NCI-H524 (cell line): ENCODE measurements at places on chromosomes 6 and 20.

DNA sequence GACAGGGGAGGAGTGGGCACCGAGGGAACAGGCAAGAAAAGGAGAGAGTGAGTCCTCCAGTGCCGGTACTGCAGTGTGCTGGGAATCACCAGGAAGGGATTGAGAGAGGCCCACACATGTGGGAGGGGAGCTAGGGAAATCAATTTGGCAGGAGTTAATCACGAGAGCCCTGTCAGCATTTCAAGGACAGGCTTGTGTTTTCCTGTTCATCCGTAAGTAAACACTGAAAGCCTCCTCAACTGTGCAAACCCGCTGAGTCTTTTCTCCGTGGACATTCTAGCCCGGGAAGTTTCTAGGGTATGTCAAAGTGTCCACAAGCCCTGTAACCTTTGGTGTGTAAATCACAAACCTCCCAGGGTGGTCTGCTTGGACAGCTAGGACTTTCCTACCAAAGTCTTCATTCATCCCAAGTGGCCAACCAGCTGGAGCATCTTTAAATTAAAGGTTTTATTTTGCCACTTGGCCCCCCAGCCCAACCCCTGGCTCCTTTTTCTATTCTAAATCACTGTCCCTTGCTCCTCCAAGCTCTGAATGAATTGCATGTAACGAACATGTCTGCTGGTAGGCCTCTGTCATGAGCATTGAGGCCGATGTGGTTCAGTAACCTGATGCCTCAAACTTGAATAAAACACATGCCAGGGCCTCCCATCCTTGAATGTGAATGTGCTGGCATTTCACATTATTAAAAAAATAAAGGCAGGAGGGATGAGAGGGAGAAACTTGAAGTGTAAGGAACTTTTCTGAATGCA, 149.1 kb downstream of the ZNF217 start:
- DNase-seq = no peak

- DNase-seq = no peak
Measured at GRCh38 chr6:73873081-73873480, 177.1 kb downstream of the CD109 start.

DNA sequence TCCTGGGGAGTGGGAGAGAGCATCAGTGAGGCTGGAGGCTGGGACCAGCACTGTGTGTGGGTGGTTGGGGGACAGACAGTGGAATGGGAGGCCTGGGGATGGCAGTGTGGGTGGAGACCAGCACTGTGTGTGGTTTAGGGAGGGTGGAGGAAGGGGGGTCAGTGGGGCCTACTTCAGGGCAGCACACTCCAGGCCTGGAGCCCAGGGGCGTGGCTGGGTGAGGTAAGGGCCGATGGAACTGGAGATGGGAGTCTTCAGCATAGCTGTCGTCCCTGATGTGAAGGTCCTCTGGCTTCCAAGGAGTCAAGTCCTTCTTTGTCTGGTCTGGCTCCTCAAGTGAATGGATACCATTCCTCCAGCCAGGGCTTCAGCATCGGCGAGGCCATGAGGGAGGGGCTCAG, 18.6 kb downstream of the KCNK17 start:
- DNase-seq = no peak

DNA sequence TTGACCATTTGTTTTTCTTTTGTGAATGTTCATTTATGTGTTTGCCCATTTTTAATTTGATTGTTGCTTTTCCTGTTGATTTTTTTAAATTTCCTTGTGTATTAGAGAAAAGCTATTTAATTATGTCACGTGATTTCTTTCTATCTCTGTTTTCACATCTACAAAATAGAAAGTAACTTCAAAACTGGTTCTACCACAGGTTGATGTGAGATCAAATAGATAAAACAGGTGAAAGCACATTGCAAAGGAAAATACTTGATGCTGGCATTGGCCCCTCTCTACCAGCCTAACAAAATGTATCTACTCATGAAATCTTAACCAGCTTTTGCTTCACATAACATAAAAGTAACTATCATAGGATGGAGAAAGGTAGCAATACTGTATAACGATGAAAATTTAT, 129.2 kb downstream of the TMEM242 start:
- no peak for DNase-seq

GRCh38 chr6:39493174-39493573, 170.7 kb upstream of the KCNK16 start:
- no peak for DNase-seq

DNA sequence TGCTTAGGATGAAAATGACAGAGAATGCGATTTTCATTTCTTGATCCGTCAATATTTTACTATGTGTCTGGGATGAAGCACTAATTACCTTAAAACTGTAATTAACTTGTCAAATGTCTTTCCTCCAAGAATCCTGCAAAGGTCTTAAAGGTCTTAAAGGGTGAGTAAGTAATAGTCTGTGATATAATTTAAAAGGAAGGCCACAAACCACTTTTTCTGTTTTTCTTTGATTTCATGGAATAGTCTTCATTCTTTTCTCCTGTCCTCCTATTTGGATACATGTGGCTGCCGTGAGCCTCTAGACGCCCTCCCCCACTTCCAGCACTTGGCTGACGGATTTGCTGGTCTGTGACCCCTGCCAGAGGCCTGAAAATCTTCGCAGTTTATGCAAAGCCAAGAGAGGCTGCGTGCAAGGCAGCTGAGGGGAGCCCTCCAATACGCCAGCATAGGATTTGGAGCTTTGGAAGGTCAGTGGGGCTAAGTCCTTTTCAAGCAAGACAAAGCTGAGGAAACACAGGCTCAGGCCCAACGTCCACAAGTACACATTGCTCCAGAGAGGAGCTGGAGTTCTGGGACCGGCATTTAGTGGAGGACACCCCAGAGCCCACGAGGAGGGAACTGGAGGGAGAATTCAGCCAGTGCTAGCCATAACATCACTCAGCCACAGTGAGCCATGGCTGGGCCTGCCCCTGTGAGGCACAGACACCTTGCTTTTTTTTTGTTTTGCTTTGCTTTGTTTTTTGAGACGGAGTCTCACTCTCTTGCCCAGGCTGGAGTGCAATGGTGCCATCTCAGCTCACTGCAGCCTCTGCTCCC, 382.6 kb downstream of the SMOC2 start:
- no peak for DNase-seq

- no peak for DNase-seq
Measured at GRCh38 chr6:51559059-51559458, 528.4 kb downstream of the PKHD1 start.

GRCh38 chr6:117552618-117553017, 49.7 kb downstream of the GOPC start:
- no peak for DNase-seq

DNA sequence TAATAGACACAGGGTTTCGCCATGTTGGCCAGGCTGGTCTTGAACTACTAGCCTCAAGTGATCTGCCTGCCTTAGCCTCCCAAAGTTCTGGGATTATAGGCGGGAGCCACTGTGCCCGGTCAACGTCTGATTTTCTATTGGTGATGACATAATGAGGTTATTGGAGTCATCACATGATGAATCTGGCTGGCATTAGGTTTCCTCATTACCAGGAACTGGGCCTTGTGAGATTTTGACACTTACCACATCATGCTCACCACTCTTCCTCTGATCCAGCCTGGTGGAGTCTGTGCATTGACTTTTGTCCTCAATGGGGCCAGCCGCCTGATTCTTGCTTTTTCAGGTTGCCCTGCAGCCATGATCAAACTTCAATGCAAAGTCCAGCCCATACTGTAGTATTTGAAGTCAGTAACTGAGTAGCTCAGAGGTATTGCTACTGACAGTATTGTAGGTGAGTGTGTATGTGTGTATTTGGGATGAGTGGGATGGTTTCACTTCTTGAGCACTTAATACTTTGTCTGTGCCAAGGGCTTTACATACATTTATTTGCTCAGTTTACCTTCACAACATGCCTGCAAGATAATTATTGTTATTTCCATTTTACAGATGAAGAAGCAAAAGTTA, 16.0 kb downstream of the ANKS1A start:
- no peak for DNase-seq

DNA sequence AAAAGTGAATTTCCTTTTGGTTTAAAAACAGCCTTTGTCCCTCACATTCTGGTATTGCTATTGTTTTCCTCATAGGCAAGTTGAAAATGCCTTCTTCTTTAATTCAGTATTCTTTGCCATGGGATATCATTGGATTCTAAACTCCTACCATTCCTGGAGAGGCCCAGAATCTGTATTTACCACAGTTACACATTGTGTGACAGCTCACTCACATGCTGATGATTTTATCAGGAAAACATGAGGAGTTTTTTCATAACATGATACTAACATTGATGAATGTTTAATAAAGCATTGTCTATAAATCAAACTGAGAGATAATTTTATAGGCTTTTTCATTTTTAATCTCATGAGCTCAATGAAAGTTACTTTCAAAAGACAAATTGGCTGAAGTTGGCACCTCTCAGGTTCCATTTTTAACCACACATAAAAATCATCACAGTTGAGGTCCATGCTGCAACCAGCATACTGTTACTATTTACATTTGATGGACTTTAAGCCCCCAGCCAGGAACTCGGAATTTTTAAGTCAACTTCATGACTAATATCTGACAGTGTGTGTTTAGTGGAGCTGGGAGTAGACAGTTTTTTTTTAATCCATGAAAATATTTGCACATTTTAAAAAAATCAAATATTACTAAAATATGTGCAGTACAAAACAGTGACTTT, 82.8 kb downstream of the FAM83B start:
- no peak for DNase-seq

GRCh38 chr20:4011226-4011975, 4.0 kb downstream of the RNF24 start:
- no peak for DNase-seq

DNA sequence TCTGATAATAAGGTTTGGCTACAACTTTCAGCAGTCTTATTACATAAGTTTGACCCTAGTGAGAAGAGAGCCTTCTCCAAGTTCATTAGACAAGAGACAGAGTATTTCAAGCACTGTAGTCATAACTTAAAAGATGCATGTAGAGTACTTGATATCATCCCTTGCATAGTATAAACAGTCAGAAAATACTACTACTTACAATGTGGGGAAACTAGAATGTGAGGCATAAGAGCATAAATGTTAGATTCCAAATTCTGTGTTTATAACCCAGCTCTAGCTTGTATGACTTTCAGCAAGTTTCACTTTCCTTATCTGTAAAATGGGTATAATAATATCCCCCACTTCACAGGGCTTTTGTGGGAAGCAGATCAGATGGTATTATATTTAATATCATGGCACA, 56.8 kb upstream of the TMEM200A start:
- no peak for DNase-seq

- no peak for DNase-seq
Measured at GRCh38 chr6:100892693-100893092, 11.6 kb upstream of the ASCC3 start.

GRCh38 chr20:36061754-36062153, 92.8 kb upstream of the EPB41L1 start:
- no peak for DNase-seq

DNA sequence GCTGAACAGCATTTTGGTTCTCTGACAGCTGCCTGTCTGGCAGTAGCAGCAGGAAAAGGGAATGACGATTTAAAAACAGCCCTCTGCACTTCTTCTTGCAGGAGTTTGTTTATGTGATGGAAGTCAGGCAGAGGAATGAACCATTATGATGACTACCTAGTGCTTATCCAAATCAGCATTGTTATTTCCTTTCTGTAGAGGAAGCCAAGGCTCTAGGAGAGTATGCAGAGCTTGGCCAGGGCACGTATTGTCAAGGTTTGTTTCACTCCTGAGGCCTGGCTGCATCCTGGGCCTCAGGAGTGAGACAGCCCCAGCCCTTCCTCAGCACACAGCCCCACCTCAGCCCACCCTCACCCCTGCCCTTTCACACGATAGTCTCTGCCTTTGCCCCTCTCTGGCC, 68.5 kb downstream of the FAM229B start:
- DNase-seq = no peak

GRCh38 chr6:170134471-170135440, 156.1 kb downstream of the DLL1 start:
- no peak for DNase-seq

GRCh38 chr6:31143148-31143547, 4.3 kb upstream of the PSORS1C2 start:
- DNase-seq = no peak

DNA sequence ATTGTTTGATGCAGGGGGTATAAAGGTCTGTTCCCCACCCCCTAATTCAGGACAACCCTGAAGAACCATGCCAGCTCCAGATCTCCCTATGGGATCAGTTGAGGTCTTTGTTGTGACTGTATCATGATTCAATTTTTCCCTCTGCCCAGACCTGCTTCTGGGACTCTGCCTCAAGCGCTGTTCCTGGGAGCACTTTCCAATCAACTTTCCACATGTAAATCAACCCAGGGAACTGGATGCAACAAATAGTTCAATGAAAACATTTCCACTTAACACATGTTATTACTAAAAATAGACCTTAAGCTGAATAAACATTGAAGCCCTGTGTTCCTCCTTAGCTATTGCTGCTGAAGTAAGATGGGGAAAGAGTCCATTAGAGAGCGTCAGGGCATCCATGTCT, 139.5 kb downstream of the C6orf58 start:
- no peak for DNase-seq

DNA sequence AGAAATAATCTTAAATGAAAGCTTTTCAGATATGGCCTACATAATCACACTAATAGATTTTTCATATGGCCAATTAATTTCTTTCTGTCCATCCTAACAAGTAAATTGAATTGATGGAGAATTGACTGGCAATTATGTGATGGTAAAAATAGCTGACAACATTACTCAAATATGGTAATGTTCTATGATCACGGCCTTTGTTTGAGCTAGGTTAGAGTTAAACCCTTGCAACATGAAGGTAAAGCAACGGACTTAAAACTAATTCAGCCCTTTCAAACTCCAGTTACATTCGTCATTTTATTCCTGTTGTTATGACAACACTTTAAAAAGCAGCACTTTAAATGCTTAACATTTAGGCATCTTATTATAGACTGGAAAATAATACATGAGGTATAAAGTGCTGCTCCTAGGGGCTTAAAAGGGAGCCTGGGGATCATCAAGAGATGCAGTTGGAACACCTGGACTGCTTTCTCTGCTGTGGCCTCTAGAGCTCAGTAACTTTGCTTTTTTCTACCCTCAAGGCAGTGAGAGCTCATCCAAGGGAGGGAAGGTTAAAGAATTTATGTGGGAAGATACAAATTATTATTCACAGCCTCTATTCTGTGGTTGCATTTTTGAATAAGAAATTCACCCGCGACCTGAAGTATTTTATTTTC, 46.9 kb downstream of the RIPOR2 start:
- DNase-seq = no peak

DNA sequence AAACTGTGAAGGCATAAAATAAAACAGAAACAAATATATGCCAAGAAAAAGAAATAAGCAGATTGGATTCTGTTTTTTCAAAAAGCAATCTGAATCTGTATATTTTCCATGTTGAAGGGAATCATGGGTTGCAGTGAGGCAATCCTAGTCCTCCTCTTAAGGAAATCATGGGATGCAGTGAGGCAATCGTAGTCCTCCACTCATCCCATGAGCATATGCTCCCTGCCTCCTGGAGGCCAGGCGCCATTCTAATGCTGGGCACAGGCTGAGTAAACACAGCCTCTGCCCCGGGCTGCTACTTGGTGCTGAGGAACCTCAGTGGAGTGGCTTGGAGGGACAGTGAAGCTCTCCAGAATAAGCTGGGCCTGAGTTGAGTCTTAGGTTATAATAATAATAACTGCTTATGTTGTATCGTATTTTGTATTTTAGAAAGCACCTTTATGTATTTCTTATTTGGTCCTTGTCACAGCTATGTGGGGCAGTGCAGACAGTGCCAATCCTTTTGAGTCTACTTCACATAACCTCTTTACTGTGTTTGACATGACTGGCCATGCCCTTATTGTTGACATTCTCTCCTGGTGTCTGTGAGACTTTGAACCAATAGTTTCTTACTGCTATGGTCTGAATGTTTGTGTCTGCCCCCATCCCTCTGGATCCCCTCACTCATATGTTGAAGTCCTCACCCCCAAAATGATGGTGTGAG, 56.6 kb upstream of the CITED2 start:
- DNase-seq = no peak

- no peak for DNase-seq
Measured at GRCh38 chr20:276620-277495, 13.7 kb downstream of the C20orf96 start.
